Esophagus muscularis mucosa (tissue), 4 donors: ENCODE measurements at places on chromosomes 7 and 10. TPM values are rescaled to one million over a fixed set of nuclear protein-coding genes. Genes with fewer than 3 reads are reported as not detected.
A peak's percentile ranks its signal among the peaks of the same experiment; 100 is the strongest.

DNA sequence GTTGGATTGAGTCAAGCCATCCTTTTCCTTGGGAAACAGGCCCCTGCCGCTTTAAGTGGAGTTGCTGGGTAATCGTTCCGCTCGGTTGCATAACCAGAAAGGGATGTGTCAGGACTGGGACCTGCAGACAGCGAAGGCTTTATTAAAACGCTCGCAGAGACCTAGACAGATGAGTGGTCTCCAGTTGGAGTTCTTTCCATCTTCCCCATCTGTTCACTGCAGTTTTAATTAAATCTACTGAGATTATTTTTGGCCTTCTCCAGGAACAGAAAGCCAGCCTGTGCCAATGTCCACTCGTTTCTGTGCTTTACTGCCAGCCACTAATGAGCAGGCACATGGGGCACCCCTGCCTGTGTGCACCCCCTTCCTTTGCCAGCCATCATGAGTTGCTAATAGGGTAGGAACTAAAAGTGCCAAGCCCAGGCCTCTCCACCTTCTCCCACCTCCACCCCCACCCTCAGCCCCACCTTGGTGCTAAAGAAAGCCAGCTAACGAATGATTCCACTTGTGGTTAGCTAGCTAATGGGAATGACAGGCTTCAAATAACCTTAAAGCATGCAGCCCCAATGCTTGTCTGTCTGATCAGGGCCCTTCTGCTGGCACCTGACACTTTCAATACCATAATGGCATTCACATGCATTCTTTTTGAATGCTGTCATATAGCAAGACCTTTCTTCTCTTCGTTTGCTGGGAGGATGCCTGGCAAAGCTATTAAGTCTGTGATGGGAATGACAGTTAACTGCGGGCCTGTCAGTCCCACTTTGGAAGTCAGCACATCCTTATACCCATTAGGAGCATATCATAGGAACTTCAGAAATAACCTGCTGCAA lies 556.8 kb upstream of the GALNT17 start:
- H3K27me3 ChIP-seq: no peaks in the 10 kb centered on the region
- H3K36me3 ChIP-seq: peaks cover 4% of the 10 kb centered on the region
- no peak overlapping the region for H3K4me3 ChIP-seq
- peaks cover 11% of the 10 kb centered on the region for H3K4me1 ChIP-seq
- no peak for DNase-seq

Gene SLC29A4
- total RNA-seq: 2.5 TPM

Gene RAMP3
- 30.7 TPM for total RNA-seq

GRCh38 chr10:63593576-63593975 lies 72.4 kb downstream of the REEP3 start:
- peaks cover 14% of the 10 kb centered on the region for H3K4me1 ChIP-seq
- no peak overlapping the region for H3K27ac ChIP-seq
- H3K4me3 ChIP-seq: no peak overlapping the region

- H3K27me3 ChIP-seq: peaks cover 5% of the 10 kb centered on the region
- peaks cover 29% of the 10 kb centered on the region for H3K4me1 ChIP-seq
- no peak for DNase-seq
- peak within 1 kb of the TSS; percentile 59 for H3K4me3 ChIP-seq
- peak within 1 kb of the TSS; percentile 73 for H3K27ac ChIP-seq
- H3K36me3 ChIP-seq: no peaks in the 10 kb centered on the region
Observed at GRCh38 chr10:11742009-11742778, at the start of gene ECHDC3. Gene ECHDC3 (plus strand): TSS chr10:11742382. CDS start chr10:11742577, 195 bp downstream.

DNA sequence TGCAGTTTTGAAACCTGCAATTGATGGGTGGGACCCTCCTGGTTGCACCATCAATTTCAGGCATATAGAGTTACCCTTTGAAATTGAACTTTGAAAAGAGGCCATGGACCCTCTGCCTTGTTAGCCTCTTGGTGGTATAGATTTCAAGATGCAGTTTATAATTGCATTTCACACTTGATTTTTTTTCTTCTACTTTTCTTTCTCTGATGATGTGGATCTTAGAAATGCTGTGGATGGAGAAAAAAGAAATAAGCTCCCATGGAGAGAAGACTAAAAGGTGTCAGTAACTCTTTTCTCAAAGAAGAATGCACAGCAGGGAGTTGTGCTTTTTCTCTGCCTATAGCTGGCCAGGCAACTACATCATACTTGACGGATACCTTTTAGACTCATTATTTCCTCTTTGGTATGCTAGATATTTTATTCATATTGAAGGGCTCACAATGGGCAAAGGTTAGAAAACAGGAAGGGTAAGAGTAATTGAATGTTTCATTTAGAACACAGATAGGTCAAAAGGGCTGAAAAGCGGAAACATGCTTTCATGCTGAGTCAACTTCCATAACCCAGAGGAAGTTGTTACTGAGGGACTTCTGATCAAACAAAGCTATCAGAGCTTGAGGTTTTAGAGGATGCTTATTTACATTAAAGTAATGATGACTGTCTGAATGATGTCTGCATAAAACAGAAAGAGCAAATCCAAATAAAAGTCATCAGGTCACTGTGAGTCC lies 773.2 kb upstream of the LRRN3 start:
- no peak overlapping the region for H3K27ac ChIP-seq
- H3K4me3 ChIP-seq: no peak overlapping the region
- no peaks in the 10 kb centered on the region for H3K4me1 ChIP-seq
- H3K36me3 ChIP-seq: no peaks in the 10 kb centered on the region
- no peak for DNase-seq

Gene CRYGN
- 0.17 TPM for total RNA-seq

Gene LRRC18
- total RNA-seq: not detected

GRCh38 chr7:47040795-47041347 lies 541.0 kb downstream of the TNS3 start:
- H3K4me3 ChIP-seq: no peak overlapping the region
- peak; percentile 60 for DNase-seq
- no peaks in the 10 kb centered on the region for H3K36me3 ChIP-seq
- H3K27me3 ChIP-seq: no peaks in the 10 kb centered on the region
- no peak overlapping the region for H3K27ac ChIP-seq
- peaks cover 45% of the 10 kb centered on the region for H3K4me1 ChIP-seq

GRCh38 chr10:119325131-119325530 lies 117.8 kb downstream of the GRK5 start:
- H3K27me3 ChIP-seq: no peaks in the 10 kb centered on the region
- H3K4me3 ChIP-seq: no peak overlapping the region
- no peak for DNase-seq

GRCh38 chr10:71337219-71337701 lies 18.2 kb downstream of the SLC29A3 start:
- H3K36me3 ChIP-seq: peaks cover 39% of the 10 kb centered on the region
- no peaks in the 10 kb centered on the region for H3K27me3 ChIP-seq
- no peaks in the 10 kb centered on the region for H3K4me1 ChIP-seq
- H3K27ac ChIP-seq: no peak overlapping the region
- no peak overlapping the region for H3K4me3 ChIP-seq

- no peaks in the 10 kb centered on the region for H3K36me3 ChIP-seq
- H3K27me3 ChIP-seq: no peaks in the 10 kb centered on the region
- H3K4me3 ChIP-seq: no peak overlapping the region
- DNase-seq: peak; percentile 62
- H3K4me1 ChIP-seq: peaks cover 23% of the 10 kb centered on the region
Observed at GRCh38 chr7:51121931-51122425, 194.6 kb downstream of the COBL start.

- no peak for DNase-seq
- H3K4me3 ChIP-seq: no peak overlapping the region
- H3K36me3 ChIP-seq: peaks cover 35% of the 10 kb centered on the region
- peaks cover 30% of the 10 kb centered on the region for H3K4me1 ChIP-seq
- no peaks in the 10 kb centered on the region for H3K27me3 ChIP-seq
Observed at GRCh38 chr10:97571622-97572021, 957 bp upstream of the ANKRD2 start.

- H3K27ac ChIP-seq: no peak overlapping the region
- no peak for DNase-seq
- H3K4me3 ChIP-seq: no peak overlapping the region
- H3K36me3 ChIP-seq: no peaks in the 10 kb centered on the region
- no peaks in the 10 kb centered on the region for H3K27me3 ChIP-seq
Observed at GRCh38 chr10:71909399-71910083, 54.7 kb upstream of the CHST3 start.

Gene OPALIN
- not detected for total RNA-seq

- no peaks in the 10 kb centered on the region for H3K4me1 ChIP-seq
Observed at GRCh38 chr7:101428093-101428866, 65.6 kb downstream of the COL26A1 start.

DNA sequence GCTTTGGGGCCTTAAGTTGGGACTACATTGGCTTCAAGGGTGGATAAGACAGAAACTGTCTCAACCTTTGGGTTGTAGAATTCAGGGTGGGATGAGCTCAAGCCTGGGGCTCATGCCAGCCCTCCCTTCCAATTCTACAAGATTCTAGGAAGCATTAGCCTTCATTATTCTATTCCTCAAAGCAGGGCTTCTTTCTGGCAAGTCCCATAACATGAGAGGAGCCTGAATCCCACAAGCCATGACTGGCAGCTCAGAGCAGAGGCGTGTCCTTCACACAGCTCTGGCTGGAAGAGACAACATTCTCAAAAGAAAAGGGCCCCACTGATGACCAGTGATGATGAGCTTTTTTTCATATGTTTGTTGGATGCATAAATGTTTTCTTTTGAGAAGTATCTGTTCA lies 187.6 kb downstream of the PLXNA4 start:
- DNase-seq: no peak
- H3K27me3 ChIP-seq: no peaks in the 10 kb centered on the region
- peaks cover 5% of the 10 kb centered on the region for H3K4me1 ChIP-seq
- H3K27ac ChIP-seq: no peak overlapping the region
- no peaks in the 10 kb centered on the region for H3K36me3 ChIP-seq

Gene ZNF804B
- total RNA-seq: not detected

Gene NPSR1
- total RNA-seq: not detected

Gene SLC39A12
- total RNA-seq: not detected

DNA sequence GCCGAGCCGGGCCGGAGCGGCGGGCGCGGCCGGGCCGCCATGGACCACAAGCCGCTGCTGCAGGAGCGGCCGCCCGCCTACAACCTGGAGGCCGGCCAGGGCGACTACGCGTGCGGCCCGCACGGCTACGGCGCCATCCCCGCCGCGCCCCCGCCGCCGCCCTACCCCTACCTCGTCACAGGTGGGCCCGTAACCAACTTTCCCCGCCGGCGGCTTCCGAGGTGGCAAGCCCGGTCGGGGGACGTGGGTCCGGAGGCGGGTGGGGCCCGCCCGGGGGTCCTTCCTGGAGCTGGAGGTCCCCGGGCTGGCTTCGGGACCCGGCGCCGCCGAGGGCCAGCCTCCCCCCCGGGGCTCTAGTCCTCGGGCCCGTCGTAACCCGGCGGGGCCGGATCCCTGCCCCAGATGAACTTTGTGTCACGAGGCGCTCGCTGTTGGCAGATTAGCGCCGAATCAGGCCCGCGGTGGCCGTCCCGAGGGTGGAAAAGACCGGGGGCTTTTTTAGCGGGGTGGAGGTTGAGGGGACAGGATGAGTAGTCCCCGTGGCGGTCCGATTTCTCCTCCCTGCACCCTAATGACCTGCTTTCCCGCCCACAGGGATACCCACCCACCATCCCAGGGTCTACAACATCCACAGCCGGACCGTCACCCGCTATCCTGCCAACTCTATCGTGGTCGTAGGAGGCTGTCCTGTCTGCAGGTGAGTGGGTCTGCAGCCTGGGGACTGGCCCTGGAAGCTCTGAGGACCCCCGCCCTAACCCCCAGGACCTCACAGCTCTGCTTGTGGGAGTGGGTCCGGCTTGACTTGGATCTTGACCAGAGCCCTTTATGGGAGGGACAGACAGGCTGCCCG lies 496 bp downstream of the BRI3 start:
- peak overlapping the region; percentile 97 for H3K27ac ChIP-seq
- peaks cover 7% of the 10 kb centered on the region for H3K36me3 ChIP-seq
- DNase-seq: no peak
- H3K4me1 ChIP-seq: peaks cover 49% of the 10 kb centered on the region
- peak overlapping the region; percentile 100 for H3K4me3 ChIP-seq
- no peaks in the 10 kb centered on the region for H3K27me3 ChIP-seq

DNA sequence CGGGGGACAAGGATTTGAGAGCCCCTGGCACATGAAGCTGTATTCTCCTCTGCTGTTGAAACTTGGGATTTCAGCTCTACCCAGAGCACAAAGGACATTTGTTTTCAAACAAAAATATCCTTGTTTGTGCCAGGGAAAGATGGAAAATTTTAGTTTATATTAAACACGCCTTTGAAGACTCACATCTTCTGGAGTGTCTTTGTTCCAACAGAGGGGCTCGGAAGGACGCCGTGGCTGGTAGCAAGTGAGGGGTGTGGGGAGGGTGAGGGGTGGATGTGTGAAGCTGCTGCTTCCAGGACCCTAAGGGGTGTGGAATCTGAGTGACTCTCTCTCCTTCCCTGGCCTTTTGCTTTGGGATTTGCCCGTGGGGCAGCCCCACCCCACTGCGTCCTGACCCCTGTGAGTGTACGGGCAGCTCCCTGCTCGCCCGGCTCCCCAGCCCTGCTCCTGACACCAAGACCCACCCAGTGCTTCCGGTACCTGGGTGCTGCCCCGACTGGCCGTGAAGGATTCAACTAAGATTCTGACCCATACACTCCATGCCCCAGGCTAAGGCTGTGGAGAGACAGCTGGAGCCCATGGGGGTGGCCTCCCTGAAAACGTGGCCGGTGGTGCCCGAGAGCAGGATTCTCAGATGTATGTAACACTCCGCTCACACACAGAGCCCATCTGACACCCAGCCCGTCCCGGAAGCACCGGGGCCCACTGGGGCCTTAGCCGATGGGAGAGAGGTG lies 59.6 kb downstream of the ZRANB1 start:
- peaks cover 43% of the 10 kb centered on the region for H3K4me1 ChIP-seq
- H3K4me3 ChIP-seq: no peak overlapping the region
- H3K36me3 ChIP-seq: peaks cover 96% of the 10 kb centered on the region
- H3K27me3 ChIP-seq: no peaks in the 10 kb centered on the region
- no peak for DNase-seq
- H3K27ac ChIP-seq: peak overlapping the region; percentile 59

GRCh38 chr10:103781329-103782061 lies 73.9 kb downstream of the SH3PXD2A start:
- H3K27ac ChIP-seq: no peak overlapping the region
- no peak for DNase-seq
- no peak overlapping the region for H3K4me3 ChIP-seq
- H3K36me3 ChIP-seq: no peaks in the 10 kb centered on the region

Gene CYP26C1
- under 0.01 TPM for total RNA-seq

DNA sequence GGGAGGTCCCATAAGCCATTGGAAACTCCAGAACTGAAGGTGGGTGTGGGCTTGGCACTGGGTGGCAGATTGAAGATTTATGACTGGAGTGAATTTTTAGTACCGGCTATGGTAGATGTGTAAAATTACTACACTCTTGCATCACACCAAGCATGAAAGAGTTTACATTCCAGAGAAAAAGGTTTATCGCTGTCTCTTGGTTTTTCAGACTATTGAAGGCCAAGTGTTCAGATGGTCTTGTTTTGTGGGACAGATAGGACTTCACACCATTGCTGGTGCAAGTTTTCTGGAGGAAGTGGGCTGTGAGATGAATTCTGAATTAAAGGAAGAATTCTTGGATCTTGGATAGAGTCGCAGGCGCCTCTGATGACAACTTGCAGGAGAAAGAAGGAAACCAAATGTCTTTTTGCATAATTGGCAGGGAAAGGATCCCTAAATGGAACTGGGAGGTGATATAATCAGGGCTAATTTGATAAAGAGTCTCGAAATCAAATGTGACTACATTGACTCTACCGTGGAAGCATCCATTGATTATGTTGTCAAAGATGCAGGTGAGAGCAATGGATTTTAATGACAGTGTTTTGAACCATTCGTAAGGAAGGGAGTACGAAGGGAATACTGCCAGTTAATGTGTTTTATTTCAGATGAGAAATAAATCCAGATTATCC lies 14.2 kb upstream of the NMT2 start:
- H3K4me1 ChIP-seq: peaks cover 3% of the 10 kb centered on the region
- no peak overlapping the region for H3K4me3 ChIP-seq
- H3K27me3 ChIP-seq: no peaks in the 10 kb centered on the region
- H3K27ac ChIP-seq: peak overlapping the region; percentile 10

Gene LIPM
- total RNA-seq: not detected

Gene SLC26A3
- total RNA-seq: 8.7 TPM

GRCh38 chr7:134632937-134633540 lies 13.6 kb upstream of the BPGM start:
- no peak for DNase-seq
- no peaks in the 10 kb centered on the region for H3K4me1 ChIP-seq
- no peak overlapping the region for H3K27ac ChIP-seq
- no peak overlapping the region for H3K4me3 ChIP-seq

Gene TMEM236
- 0.34 TPM for total RNA-seq
